ENCODE measurements at places on chromosomes 11 and 22. TPM values are rescaled to one million over a fixed set of nuclear protein-coding genes. Genes with fewer than 3 reads are reported as not detected.

Gene OR51B6
- not detected for total RNA-seq

Gene UBQLN3
- not detected for total RNA-seq

Gene MRGPRX3
- not detected for total RNA-seq

Gene OR8D1
- not detected for total RNA-seq

Gene TEAD1
- 0.89 TPM for total RNA-seq

Gene OR10AG1
- not detected for total RNA-seq

- no peak for DNase-seq
These were observed 61.0 kb downstream of the C22orf31 start for GRCh38 chr22:29000641-29001040.

DNA sequence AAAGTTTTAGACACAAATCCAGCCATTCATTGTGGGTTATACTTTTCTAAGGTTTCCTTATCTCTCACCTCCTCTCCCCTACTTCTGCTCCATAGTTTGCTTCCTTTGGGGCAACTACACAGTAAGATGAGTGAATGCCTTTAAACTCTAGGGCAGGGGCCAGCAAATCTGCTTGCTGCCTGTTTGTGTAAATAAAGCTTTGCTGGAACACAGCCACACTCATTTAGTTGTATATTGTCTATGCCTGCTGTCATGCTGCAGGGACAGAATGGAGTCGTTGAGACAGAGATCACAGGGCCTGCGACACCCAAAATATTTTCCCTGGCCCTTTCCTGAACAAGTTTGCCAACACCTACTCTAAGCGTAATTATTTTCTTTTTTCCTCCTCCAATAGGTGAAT, 58.7 kb downstream of the TECTA start:
- DNase-seq, result no peak

- DNase-seq, result no peak
These were observed 12.9 kb downstream of the MICAL2 start for GRCh38 chr11:12123273-12123672.

DNA sequence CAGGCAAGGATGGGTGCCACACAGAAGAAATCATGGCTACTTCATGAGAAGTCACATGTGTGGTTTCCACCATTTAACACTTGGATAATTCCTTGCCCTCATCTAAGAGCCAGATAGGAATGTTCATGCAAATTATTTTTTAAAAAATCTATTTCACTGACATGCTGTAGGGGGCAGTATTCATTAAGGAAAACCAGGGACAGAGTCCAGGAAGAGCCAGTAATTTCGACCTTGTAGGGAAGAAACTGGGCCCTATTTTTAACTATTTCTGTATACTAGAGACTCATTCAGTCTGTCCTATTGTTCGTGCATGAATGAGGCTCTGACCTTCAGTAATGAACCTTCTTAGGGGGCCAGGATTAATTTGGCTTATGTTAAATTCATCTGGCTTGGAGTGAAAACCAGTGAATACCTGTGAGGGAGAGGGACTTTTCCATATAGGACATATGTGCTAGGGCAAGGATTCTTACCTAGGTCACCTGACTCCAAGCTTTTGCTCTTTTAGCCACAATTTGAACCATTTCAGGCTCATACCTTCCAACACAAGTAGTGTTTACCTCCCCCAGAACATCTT, 192.7 kb downstream of the NAV2 start:
- no peak for DNase-seq

GRCh38 chr11:120186456-120186773, 24.4 kb upstream of the OAF start:
- DNase-seq, result no peak

DNA sequence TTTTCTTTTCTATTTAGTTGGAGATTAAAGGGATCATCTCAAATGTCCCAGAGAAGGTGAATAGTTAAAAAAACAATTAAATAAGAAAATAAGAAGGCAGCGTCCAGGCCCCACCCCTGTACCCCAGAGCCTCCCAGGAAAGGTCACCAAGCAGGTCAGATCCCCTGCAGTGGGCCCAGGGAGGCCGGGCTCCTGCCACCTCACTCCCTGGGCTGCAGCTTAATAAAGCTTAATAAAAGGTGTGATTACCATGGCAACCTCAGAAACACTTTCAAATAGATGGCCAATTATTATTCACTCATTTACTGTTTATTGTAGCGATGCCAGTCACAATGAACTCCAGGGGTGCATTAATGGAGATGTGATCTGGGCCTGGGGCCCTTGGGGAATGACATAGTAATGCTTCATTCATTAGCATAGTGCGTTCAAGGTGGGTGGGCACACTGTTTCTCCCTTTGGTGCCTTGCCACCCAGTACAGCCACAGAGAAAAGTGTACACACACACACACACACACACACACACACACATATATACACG, 386.2 kb downstream of the CADM1 start:
- DNase-seq, result no peak

GRCh38 chr11:6481924-6482275, 599 bp downstream of the TIMM10B start:
- DNase-seq, result no peak

DNA sequence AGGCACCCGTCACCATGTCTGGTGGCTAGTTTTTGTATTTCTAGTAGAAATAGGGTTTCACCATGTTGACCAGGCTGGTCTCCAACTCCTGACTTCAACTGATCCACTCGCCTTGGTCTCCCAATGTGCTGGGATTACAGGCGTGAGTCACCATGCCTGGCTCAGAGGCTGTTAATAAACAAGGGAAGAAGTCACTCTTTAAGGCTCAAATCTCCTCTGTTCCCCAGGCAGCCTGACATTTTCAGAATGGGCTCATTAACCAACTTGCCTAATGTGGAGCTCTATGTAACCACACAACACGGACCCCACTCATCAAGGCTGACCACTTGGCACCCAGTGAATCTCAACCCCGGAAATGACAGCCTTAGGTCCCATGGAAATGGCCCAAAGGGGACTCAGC, 24.1 kb downstream of the APOL3 start:
- no peak for DNase-seq

GRCh38 chr11:123480882-123481281, 50.8 kb downstream of the GRAMD1B start:
- DNase-seq, result no peak
